Activated T-cell treated with anti-CD3 and anti-CD28 coated beads, Interleukin-2, amount 50 U/mL, for 72 hours (primary cell): ENCODE measurements at places on chromosomes 12 and 14. TPM values are rescaled to one million over a fixed set of nuclear protein-coding genes. Genes with fewer than 3 reads are reported as not detected.
A peak's percentile ranks its signal among the peaks of the same experiment; 100 is the strongest.

- no peak for DNase-seq
These were observed 100.3 kb downstream of the LIN7A start for GRCh38 chr12:80837342-80837978.

The RAN gene
- 1,397 TPM for total RNA-seq

DNA sequence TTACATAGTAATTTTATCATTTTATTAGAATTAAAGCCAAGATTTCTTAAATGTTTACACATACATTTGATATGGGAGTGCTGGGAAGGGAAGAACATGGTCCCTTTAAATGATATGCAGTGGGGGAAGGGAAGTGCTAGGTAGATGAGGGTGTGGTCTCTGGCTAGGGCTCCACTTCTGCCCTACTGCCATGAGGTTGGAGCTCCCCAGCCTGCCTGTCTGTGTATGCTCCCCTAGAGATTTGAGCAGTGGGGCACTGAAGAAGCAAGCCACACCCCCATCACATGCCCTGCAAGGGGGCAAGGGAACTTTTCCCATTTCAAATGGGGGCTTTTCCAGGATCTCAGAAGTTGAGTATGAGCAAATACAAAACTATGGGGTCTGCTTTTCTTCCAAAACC, 25.5 kb downstream of the CLECL1 start:
- no peak for DNase-seq

DNA sequence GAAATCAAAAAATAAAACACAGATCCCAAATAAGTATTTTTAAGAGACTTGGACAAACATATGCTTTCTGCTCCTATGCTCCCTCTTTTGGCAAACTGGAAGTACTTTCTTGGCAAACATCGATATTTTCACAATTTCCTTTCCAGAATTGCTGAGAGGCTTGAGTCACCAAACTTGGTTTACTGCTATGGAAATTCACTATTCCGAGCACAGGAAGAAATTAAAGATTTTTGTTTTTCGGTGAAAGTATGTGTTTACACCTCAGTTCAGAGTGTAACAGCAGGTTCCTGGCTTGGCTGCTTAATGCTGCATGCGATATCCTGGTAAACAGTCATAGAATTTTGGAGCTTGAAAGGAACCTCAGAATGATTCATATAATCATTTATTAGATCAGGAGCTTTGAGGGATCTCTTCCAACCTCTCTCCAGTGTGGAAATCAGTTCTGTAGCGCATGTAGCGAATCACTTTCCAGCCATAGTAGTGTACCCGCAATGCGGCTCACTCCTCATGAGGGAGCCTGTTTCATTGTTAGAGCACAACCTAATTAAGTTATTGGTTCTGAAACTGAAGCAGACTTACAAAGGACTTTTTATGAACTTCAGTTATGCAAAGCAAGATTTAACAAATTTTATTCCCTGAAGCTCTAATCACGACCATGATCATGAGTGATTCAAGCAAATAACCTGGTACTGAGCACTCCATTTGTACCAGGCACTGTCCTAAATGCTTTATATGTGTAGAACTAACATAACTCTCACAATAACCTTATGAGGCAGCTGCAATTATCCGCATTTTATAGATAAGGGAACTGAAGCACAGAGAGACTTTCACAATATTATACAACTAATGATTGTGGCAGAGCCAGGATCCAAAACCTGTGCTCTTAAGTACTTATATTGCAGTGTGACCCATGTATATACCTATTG, 56.4 kb upstream of the ATP2A2 start:
- DNase-seq = no peak

GRCh38 chr12:40248585-40249297, 23.9 kb downstream of the LRRK2 start:
- no peak for DNase-seq

The STRAP gene
- total RNA-seq = 104 TPM

DNA sequence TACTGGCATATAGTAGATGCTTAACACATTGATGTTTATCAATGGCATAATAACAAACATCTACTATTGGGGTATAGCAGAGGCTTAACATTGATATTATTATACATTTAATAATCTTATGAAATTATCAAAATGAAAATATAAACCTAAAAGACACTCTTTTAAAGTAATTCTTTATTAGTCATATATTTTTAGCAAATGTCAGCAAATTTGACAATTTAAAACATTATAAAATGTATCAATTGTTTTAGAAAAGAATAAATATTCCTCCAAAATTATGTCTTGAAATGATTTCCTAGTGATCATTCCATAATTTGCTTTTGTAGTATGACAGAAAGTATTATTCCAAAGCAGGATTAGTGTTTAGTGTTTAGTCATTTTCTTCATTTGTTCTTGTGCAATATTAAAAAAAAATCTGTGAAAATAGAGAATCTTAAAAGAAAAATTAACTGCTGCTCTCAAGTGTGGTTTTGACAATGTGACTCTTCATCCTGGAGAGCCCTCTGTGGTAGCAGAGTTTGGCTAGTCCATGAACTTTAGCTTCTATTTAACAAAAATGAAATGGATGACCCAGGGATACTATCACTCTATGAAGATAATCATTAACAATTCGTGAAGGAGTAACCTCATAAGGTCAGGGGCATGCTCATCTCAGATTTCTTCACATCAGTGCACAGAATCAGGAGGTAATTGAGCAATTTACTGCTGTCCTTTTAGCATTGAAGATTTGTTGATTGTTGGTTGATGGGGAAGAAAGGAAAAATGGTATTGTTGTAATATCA, 1018.5 kb downstream of the LRFN5 start:
- DNase-seq = no peak

DNA sequence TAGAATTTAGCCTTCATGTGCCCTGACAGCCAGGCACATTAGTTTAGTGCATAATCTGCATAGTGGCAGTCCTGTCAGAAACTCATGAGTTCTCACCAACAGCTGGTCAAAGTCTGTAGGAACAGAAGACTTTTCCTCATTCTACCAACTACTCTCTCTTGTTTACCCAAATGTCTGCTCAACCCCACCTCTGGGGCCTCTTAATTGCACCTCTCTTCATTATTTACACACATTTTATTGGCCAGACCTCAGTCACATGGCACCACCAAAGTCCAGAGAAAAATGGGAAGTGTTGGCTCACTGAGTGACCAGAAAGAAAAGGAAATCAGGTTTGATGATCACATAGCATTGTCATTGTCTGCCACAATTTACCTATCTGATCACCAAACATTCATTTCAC, 114.6 kb upstream of the PLXNC1 start:
- no peak for DNase-seq

The ZC2HC1C gene
- 1.2 TPM for total RNA-seq

The WNT1 gene
- 0.42 TPM for total RNA-seq

- DNase-seq = no peak
These were observed 360.4 kb upstream of the GARIN6 start for GRCh38 chr12:99287136-99287535.

- DNase-seq = peak; percentile 26
These were observed 8.6 kb downstream of the TC2N start for GRCh38 chr14:91858536-91859275.

The HSPB8 gene
- not detected for total RNA-seq

DNA sequence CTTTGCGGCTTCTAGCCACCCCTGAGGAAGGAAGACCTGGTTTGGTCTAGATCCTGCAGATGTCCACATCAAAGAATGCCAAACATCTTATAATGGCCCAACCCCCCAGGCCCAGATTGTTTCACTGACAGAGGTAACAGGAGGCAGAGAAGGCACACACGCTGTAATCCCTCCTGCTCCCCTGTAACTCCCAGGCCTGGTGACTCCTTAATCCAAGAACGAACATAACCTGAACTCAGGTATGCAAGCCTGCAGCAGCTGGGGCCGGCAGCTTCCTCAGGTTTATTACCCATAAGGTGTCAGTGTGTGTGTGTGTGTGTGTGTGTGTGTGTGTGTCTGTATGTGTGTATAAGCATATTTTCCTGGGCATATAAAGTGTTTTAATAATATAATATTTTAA, 52.7 kb downstream of the ERH start:
- DNase-seq = no peak

The NRDE2 gene
- 28.9 TPM for total RNA-seq

The RABGGTA gene
- 53.8 TPM for total RNA-seq

- no peak for DNase-seq
These were observed 25.2 kb upstream of the KLHL42 start for GRCh38 chr12:27754795-27755194.

The MGP gene
- total RNA-seq = not detected

DNA sequence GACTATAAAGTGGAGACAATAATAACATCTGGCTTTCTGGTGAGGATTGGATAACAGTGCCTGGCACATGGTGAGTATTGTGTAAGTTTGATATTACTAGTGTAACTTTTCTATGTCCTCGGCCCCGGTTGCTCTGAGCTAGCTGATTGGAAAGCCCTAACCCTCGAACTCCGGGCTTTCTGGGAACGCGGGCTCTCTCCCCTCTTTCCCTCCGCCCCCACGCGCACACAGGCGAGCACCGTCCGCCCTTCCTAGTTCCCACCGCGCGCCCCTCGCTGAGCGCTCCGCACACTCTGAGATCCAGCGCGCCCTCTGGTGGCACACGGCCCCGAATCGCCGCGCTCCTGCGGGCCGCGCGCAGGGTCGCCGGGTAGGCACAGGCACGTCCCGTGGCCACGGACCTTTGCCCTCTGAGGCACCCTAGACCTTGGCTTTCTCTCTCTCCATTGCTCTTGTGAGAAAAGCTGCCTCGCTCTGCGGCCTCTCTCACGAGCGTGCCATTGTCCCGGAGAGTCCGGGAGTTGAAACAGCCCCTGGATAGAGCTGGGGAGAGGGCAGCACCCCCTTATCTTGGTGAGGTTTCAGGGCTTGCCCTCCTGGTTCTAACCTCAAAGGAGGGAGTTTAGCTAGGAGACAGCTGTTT, 23.2 kb upstream of the ESRRB start:
- DNase-seq = peak; percentile 71

GRCh38 chr12:131057722-131058515, 104.2 kb downstream of the ADGRD1 start:
- no peak for DNase-seq

DNA sequence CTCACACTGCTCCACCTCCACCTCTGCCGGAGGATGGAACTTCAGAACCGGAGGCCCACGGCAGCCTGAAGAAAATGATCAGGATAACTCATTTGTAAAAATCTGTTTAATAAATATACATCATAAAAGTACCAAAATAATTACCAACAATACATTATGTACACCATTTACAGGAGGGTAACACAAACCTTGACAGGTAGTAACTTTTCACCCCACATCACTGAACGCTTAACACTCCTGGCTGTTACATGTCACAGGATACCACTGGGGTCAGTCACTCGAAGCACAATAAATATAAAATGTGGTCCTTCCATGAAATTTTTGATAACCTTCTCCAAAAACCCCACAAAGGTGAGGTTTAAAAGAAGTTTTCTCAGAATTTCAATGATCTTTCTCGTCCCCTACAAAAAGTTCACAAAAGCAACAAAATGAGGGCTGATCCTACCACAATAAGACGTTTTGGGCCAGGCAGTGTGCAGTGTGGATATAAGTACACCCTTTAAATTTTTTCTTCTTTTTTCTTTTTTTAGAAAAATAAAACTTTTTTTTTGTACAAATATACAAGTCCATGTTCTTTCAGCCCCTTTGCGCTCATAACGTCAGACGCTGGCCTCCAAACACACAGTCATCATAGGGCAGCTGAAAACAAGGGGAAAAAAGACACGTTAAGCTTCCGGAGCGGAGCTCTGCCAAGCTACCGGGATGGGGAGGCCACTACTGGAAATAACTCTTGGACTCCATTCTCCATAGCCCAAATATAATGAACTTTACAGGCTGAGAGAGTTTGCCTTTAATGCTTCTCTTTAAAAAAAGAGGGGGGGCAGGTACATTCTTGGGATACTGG, 2.9 kb downstream of the NFKBIA start:
- DNase-seq = no peak

The CRADD gene
- 9.1 TPM for total RNA-seq

- no peak for DNase-seq
These were observed 4.4 kb downstream of the CD9 start for GRCh38 chr12:6204533-6205143.

The FAM90A1 gene
- total RNA-seq = 1.3 TPM

The NPFF gene
- 1.3 TPM for total RNA-seq

DNA sequence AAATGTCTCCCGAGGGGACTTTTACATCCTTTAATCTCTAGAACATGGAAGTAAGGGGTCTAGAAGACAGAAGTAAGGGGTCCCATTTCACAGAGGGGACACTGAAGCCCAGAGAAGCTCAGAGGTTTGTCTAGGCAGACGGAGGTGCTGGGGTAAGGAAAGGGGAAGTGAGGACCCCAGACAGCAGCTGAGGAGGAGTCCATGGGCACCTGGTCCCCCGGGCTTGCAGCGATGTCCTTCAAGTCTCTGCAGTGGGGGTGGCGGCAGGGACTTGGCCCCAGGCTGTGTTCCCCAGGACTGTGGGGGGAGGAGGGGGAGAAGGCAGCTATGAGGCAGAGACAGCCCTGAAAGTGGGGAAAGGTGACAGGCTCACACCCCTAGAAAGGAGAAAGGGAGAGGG, 30.7 kb downstream of the DTX1 start:
- DNase-seq = no peak

The ST8SIA1 gene
- 8.7 TPM for total RNA-seq

The NYNRIN gene
- 0.09 TPM for total RNA-seq

- DNase-seq = no peak
These were observed 3.3 kb downstream of the RAN start for GRCh38 chr12:130875193-130875592.

GRCh38 chr12:3683670-3684069, 69.2 kb downstream of the CRACR2A start:
- DNase-seq = no peak

The PCED1B gene
- total RNA-seq = 73.6 TPM

- no peak for DNase-seq
These were observed 98.6 kb downstream of the FIGNL2 start for GRCh38 chr12:51749986-51750317.

The FBLN5 gene
- total RNA-seq = 3.0 TPM

The KLHL33 gene
- total RNA-seq = 0.28 TPM

- no peak for DNase-seq
These were observed 12.1 kb downstream of the ADCK1 start for GRCh38 chr14:77812028-77812427.

The PRB2 gene
- total RNA-seq = not detected

DNA sequence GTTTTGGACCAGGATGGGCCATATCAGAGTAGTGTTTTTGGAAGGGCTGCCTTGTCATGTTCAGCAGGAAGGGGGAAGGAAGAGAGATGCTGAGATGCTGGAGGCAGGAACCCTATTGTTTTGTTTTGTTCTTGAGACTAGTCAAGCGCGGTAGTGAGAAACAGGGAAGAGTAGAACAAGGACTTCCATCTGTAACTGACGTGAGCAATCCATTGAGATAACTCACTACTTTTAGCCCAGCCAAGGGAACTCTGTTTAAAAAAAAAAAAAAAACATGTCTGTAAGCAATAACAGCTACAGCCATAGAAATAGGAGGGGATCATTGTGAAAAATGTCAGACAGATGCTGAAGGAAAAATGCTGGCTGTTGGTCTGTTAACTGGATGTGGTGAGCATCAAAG, 34.0 kb downstream of the CD9 start:
- DNase-seq = no peak

GRCh38 chr14:90512329-90512991, 115.6 kb downstream of the CALM1 start:
- DNase-seq = no peak
